Hematopoietic multipotent progenitor cell (in vitro differentiated cells): ENCODE measurements at places on chromosomes 1 and 21. TPM values are rescaled to one million over a fixed set of nuclear protein-coding genes. Genes with fewer than 3 reads are reported as not detected.

PIK3CD gene
- 76.5 TPM for total RNA-seq

NR1I3 gene
- not detected for total RNA-seq

C1orf74 gene
- 3.5 TPM for total RNA-seq

CDCA8 gene
- total RNA-seq: 1.6 TPM

PCBP3 gene
- 7.0 TPM for total RNA-seq

ATP1B1 gene
- 14.3 TPM for total RNA-seq

TMEM240 gene
- total RNA-seq: 1.1 TPM

PDZK1IP1 gene
- 1.9 TPM for total RNA-seq

TMPRSS15 gene
- not detected for total RNA-seq

NHLH1 gene
- not detected for total RNA-seq

PTAFR gene
- 5.4 TPM for total RNA-seq
